ENCODE measurements at places on chromosomes 7 and 10.

- DNase-seq = no peak
These were observed 12.8 kb downstream of the DNMBP start for GRCh38 chr10:99996671-99997648.

GRCh38 chr10:89029785-89030437, 39.3 kb downstream of the FAS start:
- peak; percentile 34 for DNase-seq

- DNase-seq = no peak
These were observed 66.1 kb downstream of the SHH start for GRCh38 chr7:155746188-155746587.

DNA sequence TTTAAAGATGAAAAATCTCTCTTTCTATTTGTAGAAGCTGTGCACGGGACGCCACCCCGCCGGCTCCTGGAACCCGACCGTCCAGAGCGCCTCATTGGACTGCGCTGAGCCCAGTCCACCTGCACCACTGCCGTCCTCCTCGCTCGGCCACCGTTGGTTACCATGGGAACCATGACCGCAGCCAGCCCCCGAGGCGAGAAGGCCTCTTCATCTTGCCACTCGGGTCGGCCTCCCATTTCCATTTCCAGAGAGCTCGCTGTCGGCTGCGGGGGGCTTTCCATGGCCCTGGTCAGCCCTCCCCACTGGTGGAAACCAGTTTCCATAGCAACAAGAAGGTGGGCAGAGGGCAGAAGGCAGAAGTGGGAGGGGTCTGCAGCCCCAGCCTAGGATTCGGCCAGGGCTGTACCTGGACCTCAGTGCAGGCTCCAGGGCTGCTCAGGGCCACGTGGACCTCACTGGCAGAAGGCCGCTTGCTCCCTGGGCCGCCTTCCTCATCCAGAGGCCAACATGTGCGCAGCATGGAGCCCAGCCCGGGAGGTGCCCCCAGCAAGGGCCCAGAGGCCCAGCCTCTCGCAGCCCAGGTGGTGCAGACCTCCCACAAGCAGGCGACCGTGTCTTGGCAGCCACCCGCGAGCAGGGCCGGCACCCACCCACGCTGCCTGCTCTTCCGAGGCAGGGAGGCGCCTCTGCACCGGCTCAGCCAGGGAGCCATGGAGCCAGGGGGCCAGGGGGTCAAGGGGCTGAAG, 283.5 kb upstream of the PPP2R2D start:
- no peak for DNase-seq

DNA sequence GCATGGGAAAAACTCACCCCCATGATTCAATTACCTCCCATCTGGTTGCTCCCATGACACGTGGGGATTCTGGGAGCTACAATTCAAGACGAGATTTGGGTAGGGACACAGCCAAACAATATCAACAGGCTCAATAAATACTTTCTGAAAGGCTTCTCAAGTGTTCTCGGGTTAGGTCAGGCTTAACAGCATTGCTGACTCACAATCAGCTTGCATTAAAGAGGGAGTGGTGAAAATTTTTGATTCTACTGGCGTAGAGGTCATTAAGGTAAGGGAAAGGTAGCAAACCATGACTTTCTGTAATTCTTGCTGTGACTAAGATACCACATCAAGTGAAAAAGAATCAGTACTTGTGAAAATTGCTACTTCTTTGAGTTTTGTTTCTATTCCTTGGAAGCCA, 126.4 kb downstream of the JCAD start:
- DNase-seq = no peak

GRCh38 chr7:5497295-5498103, 73.9 kb upstream of the TNRC18 start:
- DNase-seq = no peak

DNA sequence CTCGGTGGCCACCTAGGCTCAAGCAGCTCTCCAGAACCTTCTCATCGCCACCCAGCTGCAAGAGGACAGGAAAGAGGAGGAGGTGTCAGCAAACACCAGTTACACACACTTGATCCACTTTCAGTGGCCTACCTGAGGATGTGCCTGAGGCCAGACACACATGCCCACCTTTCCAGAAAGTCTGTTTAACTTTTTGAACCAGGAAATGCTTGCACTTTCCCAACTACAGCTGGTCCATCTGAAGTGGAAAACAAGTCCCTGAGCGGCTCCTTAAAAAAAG, 15.7 kb upstream of the CYREN start:
- DNase-seq = peak; percentile 52

GRCh38 chr7:136923111-136923667, 54.7 kb downstream of the CHRM2 start:
- no peak for DNase-seq
